ENCODE measurements at places on chromosomes 7 and 10.
A peak's percentile ranks its signal among the peaks of the same experiment; 100 is the strongest.

DNA sequence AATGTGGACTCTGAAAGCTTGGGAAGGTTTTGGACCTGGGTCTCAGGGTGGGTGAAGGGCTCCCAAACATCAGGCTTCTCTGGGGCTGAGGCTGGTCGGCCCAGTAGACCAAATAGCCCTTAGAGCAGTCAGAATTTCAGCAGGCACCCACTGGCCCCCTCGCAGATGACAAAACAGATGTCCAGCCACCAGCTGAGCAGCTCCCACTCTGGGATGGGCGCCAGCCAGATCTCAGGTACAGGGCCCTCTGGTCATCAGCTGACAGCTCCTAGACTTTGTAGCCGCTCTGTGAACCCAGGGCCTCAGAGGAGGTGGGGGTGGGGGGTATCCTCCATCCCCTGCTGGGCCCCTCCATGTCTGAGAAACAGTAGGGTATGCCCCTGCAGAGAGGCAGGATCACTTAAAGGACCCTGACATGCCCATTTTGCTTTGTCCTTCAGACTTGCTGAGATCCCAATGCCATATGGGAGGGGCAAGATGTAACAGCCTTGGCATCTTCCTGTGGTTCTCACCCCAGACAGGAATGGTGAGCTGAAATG, 26.5 kb downstream of the HSPA12A start:
- DNase-seq, result no peak

DNA sequence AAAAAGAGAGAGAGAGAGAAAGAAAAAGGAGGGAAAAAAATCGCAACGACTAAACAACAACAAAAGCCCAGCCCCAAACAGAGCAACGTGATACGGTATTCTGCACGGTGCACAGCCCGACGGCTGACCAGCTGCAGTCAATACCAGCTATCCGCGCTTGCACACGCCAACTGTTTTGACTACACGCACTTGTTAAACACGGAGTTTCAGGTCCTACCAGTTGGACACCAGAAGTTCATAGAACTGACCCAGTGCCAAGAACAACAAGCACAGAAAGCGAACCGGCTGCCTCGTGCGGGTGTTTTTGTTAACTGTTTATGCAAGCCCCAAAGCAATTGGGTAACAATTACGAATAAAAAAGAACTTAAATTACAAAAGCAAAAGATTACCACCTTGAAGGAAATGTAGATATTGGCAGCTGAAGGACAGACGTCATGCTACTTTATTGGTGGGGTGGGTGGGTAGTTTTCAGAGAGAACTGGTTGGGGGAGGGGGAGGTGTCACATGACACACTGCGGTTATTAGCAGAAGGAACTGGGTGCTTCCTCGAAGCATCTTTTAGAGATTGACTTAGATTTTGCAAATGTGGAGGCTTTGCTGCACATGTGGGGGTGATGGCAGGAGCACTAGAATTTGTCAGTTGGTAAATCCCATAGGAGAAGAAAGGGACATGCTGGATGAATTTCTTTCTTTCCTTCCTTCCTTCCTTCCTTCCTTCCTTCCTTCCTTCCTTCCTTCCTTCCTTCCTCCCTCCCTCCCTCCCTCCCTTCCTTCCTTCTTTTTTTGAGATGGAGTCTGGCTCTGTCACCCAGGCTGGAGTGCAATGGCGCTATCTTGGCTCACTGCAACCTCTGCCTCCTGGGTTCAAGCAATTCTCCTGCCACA, 110.6 kb upstream of the EFCAB10 start:
- DNase-seq, result no peak

GRCh38 chr10:48400850-48401220, 94.4 kb downstream of the MAPK8 start:
- DNase-seq, result no peak

- DNase-seq, result no peak
Observed at GRCh38 chr10:98425511-98426352, 10.8 kb upstream of the PYROXD2 start.

DNA sequence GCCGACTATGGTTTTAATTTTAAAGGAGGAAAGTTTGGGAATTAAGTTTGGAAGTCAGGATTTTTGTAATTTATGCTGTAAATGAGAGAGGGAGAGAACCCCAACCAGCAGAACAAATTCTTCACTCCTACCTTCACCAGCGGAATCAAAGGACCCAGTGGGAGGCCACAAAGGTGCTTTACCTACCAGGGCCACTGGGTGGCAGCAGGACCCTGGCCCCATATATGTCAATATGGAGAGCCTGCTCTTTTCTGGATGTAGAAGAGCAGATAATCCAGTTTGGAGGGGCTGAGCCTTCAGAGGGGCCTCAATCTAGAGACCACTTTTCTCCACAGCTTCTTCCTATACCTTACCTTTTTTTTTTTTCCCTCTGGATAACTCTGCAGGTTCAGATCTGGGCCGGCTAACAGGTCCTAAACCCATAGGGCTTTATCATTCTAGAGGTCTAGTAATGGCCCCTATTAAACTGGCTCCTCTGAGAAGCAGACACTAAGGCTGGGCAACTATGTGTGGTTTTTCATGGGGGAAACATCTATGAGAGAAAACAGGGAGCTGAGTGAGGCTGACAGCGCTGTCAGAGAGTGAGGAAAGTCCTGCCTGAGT, 8.5 kb upstream of the SCD start:
- peak; percentile 8 for DNase-seq

- no peak for DNase-seq
Observed at GRCh38 chr7:93955304-93955703, 33.8 kb downstream of the GNG11 start.

DNA sequence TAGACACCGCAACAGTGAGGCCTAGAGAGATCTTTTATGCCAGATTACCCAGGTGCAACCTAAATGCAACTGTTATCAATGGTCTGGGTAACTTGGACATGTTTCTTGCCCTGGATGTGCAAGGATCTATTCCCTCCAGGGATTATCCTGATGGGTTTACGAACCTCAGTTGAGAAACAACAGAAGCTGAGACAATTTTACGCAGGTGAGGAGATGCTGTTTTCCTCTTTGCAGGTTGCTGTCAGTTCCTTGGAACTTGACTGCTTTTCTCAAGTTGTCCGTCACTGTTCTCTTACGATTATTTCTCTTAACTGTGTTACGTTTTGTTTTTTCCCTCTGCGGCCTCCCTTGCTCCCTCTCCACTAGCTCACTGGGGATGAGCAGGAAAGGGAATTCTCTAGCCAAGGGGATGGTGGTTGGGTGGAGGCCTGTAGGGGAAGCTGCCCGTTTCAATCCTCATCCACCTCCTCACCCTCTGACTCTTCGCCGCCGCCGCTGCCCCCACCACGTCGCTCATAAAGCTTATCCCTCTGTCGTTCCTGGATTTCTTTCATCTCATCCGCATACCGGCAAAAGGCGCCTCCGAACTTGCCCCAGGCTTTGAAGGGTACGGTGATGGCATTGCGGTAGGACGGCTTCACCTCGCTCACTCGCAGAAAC, 1.2 kb downstream of the PURB start:
- DNase-seq, result no peak

- DNase-seq, result no peak
Observed at GRCh38 chr7:151198945-151199848, 11.1 kb downstream of the H2BK1 start.

GRCh38 chr10:25815236-25815635, 118.8 kb upstream of the MYO3A start:
- no peak for DNase-seq

- no peak for DNase-seq
Observed at GRCh38 chr7:27101957-27102580, 414 bp downstream of the HOXA2 start.

DNA sequence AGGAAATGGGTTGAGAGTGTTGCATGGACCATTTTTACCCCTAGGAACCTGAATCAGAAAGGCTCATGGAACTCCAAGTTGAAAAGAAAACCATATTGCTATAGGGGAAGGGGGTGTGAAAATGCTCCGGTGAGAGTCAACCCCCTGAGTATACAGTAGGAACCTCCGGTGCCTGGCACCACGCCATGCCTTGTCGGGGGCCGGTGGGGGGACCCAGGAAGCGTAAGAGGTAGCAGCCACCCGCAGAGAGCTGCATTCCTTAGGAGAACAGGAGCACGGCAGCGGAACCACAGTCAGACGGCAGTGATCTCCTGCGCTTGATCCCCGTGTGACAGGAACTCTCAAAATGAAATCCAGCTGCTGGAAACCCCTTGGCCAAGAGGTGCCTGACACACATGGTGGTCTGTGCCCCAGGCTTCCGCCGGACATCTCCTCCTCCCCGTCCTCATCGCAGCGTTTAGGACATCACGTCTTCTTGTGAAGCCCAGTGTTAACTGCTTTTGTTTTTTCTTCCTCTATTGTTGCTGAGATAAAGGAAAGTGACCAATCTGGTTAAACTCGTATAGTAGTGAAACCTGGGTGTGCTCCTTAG, 186.8 kb downstream of the CELF2 start:
- peak; percentile 58 for DNase-seq

DNA sequence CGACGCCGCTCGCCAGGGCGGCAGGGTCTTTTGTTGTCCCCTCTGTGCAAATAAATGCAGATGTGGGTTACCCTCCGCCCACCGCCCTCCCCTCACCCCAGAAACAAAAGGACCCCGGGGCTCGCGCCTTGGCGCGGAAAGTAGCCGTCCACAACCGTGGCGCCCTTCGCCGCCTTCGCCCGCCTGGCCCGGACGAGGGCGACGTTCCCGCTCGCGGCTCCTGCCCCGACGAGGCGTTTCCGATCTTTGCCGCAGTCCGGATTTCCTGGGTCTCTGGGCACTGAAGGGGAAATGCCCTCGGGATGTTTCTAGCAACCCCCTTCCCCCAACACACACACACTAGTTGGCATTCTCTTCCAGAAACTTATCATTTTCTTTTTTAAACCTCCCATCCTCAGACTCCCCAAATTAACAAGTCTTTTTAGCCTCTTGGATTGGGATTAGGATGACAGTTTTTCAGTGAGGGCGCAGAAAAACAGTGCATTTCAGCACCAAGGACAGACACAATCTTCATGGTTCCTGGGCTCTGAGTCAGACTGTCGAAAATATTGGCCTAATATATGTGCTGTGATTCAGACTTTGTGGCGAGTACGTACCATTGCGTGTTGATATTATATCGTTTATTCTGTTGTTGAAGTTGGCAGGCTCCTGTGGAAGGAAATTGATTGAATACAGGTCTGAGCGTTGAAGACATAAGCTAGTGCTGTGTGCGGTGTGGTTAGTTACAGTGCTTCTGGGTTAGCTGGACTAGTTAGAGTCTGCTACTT, 771 bp downstream of the PHYHIPL start:
- no peak for DNase-seq

GRCh38 chr7:2106440-2106839, 126.3 kb downstream of the MAD1L1 start:
- no peak for DNase-seq

All from activated gamma-delta T cell (primary cell).